ENCODE measurements at places on chromosomes 4 and X.

DNA sequence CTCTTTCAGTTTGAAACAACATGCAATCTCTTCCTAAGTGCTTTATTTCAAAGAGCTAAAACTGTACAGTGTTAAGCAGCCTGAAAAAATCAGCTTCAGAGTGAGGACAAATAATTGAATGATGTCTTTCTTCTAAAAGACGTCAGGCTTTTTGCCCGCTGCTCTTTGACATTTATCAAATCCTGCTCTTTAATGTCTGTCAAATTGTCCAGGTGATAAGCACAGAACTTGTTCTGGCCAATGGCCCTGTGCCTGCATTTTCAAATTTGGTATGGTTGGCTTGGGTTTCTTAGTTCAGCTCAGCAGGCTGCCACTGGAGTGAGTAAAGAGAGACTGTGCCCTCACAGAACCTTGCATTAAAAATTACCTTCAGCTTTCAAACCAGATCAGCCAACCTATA is 712.9 kb upstream of the LCORL start:
- peak; percentile 96 for DNase-seq

DNA sequence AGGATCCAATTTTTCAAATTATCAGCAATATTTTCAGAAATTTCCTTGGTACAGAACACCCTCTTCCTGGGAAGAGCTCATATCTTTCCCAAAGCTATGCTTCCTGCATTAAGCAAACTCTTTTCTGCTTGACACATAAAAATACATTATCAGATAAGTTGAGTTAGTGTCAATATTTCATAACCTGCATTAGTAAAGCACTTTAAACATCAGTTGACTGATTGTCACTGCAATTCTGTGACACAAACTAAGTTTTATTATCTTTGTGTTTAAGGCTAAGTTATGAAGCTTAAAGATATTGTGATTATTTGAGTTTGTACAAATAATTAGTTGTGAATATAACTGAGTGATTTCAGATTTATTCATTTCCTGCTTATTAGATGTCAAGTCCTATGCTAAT is 1045.4 kb upstream of the GRID2 start:
- no peak for DNase-seq

- DNase-seq: no peak
These were observed 483.6 kb downstream of the SH2D1A start for GRCh38 chrX:124829930-124830329.

GRCh38 chr4:42655269-42655637 is 1.7 kb downstream of the ATP8A1 start:
- DNase-seq: no peak

DNA sequence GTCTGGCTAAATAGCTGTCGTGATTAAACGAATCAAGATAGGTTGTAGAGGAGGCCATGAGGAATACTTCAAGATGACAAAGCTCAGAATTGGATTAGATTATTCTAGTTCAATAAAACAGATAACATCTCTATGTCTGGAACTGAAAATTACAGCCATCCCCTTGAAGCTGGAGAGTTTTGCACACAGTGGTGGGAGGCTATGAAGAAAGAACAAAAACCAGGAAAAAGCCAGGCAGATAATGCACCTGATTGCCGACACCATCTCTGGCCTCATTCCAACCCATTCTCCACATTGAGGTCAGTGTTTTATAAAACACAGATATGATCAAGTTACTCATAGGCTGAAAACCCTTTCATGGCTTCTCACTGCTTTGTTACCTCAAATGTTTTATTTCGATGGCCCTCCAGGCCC is 188.3 kb downstream of the RASL11B start:
- DNase-seq: peak; percentile 3

GRCh38 chr4:20983763-20984575 is 283.7 kb downstream of the PACRGL start:
- peak; percentile 49 for DNase-seq

DNA sequence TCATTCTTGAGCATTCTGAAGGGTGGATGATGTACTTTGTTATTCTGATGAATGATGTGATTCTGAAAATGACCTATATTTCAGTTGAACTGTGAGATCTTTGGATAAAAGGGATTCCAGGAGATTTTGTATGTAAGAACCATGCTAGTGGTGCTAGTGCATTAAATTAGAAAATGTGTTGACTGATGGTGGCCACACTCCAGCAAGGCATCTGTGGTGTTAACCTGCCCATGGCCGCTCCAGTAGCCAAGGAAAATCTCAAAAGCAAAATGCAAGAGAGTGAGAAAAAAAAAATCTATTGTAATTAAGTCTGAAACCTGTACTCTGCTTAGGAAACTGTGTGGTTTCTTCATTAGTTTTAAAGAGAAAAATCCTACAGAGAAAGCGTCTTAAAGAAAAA is 93.5 kb downstream of the WWC2 start:
- DNase-seq: no peak

GRCh38 chr4:54427826-54428225 is 198.7 kb downstream of the PDGFRA start:
- DNase-seq: no peak

- no peak for DNase-seq
These were observed 133.3 kb upstream of the PCDH7 start for GRCh38 chr4:30586850-30587249.

GRCh38 chrX:136879001-136879687 is 1.4 kb downstream of the RBMX start:
- DNase-seq: peak; percentile 14

GRCh38 chr4:183728223-183729068 is 69.4 kb downstream of the TRAPPC11 start:
- no peak for DNase-seq

GRCh38 chrX:136718091-136718490 is 62.6 kb downstream of the ARHGEF6 start:
- no peak for DNase-seq
